Hematopoietic multipotent progenitor cell treated with erythropoietin and hydrocortisone succinate and interleukin-3 and kit ligand, for 15 days (in vitro differentiated cells): ENCODE measurements at places on chromosomes 13 and 19.

- no peak for DNase-seq
These were observed 32.6 kb downstream of the CLEC4M start for GRCh38 chr19:7795555-7796161.

- DNase-seq = no peak
These were observed 400 bp upstream of the SERP2 start for GRCh38 chr13:44373247-44373600.

- DNase-seq = no peak
These were observed 560.7 kb upstream of the KLHL1 start for GRCh38 chr13:70668983-70669382.

GRCh38 chr13:42968906-42969305, 23.1 kb downstream of the EPSTI1 start:
- no peak for DNase-seq
